ENCODE measurements at places on chromosomes 7 and 10. TPM values are rescaled to one million over a fixed set of nuclear protein-coding genes. Genes with fewer than 3 reads are reported as not detected.

The SPACDR gene
- polyA plus RNA-seq, result 0.89 TPM

The MRM2 gene
- polyA plus RNA-seq, result 13.5 TPM

The FOXP2 gene
- 1.7 TPM for polyA plus RNA-seq

The MBL2 gene
- 0.01 TPM for polyA plus RNA-seq

The HYAL4 gene
- not detected for polyA plus RNA-seq

The EIF4EBP2 gene
- polyA plus RNA-seq, result 30.2 TPM

The C10orf90 gene
- not detected for polyA plus RNA-seq

The COBL gene
- polyA plus RNA-seq, result 8.4 TPM

The CFAP69 gene
- polyA plus RNA-seq, result 4.7 TPM

The PANK1 gene
- 26.8 TPM for polyA plus RNA-seq

The ZNF107 gene
- 2.5 TPM for polyA plus RNA-seq

The SGMS1 gene
- 7.6 TPM for polyA plus RNA-seq

The HDAC9 gene
- 2.2 TPM for polyA plus RNA-seq

The MET gene
- polyA plus RNA-seq, result 12.4 TPM

The AKR1C8 gene
- polyA plus RNA-seq, result not detected

The ATOH7 gene
- 3.0 TPM for polyA plus RNA-seq

The HMX3 gene
- polyA plus RNA-seq, result 0.51 TPM

The NPFFR1 gene
- not detected for polyA plus RNA-seq

The MEST gene
- polyA plus RNA-seq, result 16.5 TPM

The C10orf143 gene
- 3.7 TPM for polyA plus RNA-seq

The XRCC2 gene
- not detected for polyA plus RNA-seq

The PEX1 gene
- 9.2 TPM for polyA plus RNA-seq

The TMEM254 gene
- 15.4 TPM for polyA plus RNA-seq

The MSMB gene
- 46.3 TPM for polyA plus RNA-seq

The CPA2 gene
- 14.1 TPM for polyA plus RNA-seq

The MDH2 gene
- 172 TPM for polyA plus RNA-seq

Measured in small intestine (tissue), 16 donors.